ENCODE measurements at places on chromosomes 7 and 10.

DNA sequence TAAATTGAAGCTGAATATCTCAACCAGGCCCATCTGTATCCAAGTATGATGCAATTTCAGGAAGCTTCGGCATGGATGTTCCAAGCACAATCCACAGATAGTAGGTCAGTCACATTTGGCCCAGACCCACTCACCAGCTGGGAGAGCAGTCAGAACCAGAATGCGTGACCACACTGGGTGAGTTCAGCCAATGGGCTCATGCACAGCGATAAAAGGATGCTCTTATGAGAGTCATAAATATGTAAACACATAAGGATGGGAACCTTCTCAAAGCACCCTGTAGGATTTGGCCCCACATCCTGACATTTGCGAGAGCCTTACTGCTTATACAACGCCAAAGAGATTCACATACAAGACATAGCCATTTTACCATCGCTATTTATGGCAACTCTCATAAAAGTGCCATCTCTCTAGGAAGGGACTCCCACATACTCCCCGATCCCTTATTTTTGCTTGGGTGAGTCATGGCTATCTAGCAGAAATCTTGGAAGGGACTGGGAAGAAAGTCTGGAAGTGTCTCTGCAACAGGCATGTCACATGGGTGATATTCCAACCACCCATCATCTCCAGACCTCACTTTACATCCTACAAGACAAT lies 3.0 kb downstream of the AFAP1L2 start:
- DNase-seq, result no peak

- no peak for DNase-seq
Measured at GRCh38 chr7:53350241-53350640, 314.8 kb downstream of the POM121L12 start.

- no peak for DNase-seq
Measured at GRCh38 chr7:54857294-54857693, 98.3 kb upstream of the SEC61G start.

GRCh38 chr7:39732837-39733804 lies 109.7 kb downstream of the RALA start:
- DNase-seq, result peak; percentile 99

DNA sequence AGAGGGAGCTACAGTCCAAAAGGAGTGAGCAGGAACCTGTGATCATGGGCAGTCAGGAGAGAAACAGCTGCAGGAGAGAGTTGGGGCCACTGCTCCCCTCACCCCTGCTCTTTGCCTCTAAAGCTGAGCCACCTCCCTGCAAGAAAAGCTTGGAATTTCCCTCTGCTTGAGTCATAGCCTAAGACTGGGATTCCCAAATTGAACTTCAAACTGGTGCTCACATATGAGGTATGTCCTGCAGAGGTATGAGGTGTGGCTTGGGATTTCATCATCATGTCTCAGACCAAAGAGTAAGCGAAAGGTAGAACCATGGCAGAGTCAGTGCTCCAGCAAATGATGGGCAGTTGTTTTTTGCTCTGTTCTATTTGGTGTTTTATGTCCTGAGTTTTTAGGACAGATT lies 237.1 kb upstream of the NRP1 start:
- peak; percentile 78 for DNase-seq

DNA sequence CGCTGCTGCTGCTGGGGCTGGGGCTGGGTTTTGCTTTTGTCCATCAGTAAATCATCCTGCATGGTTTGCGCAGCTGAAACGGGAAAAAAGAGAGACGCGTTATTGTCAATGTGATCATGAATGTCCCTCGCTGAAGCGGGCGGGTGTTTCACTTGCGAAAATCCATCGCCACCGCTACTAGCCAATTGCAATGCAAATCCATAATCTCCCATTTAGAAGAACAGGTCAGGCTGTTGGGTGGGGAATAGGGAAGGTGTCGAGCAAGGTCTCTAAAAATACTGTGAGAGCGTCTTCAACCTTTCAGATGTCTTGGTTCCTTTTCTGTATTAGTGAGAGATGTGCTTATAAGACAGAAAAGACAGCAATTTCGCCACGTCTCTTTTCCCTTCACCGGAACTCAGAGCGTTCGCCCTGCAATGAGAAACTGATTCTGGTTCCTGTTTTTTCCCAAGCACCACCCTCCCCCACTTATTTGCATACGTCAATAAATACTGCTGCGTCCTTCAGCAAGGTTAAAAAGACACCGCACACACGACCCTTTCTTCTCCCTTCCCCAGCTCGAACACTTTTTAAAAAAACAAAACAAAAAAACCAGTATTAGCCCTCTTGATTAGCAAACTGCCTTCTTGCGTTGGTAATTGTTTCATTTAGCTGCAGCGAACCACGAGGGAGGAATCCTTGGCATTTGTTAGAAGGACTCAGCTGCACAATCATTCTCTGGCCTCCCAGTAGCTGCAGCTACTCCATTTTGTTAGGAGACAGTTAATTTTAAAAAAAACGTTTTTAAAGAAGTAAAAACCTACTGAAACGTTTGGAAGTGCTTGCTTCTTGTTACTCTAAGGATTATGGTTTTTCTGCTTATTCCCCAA lies 50.4 kb downstream of the CPEB3 start:
- DNase-seq, result peak; percentile 89
